Retinal pigment epithelial cell (primary cell): ENCODE measurements at places on chromosomes 12 and 14.

- no peak for DNase-seq
These were observed 132.1 kb upstream of the PDZRN4 start for GRCh38 chr12:41055875-41056577.

- DNase-seq = no peak
These were observed 223.4 kb upstream of the BTG1 start for GRCh38 chr12:92369056-92369455.

GRCh38 chr12:45713078-45713477, 16.4 kb upstream of the ARID2 start:
- DNase-seq = no peak

DNA sequence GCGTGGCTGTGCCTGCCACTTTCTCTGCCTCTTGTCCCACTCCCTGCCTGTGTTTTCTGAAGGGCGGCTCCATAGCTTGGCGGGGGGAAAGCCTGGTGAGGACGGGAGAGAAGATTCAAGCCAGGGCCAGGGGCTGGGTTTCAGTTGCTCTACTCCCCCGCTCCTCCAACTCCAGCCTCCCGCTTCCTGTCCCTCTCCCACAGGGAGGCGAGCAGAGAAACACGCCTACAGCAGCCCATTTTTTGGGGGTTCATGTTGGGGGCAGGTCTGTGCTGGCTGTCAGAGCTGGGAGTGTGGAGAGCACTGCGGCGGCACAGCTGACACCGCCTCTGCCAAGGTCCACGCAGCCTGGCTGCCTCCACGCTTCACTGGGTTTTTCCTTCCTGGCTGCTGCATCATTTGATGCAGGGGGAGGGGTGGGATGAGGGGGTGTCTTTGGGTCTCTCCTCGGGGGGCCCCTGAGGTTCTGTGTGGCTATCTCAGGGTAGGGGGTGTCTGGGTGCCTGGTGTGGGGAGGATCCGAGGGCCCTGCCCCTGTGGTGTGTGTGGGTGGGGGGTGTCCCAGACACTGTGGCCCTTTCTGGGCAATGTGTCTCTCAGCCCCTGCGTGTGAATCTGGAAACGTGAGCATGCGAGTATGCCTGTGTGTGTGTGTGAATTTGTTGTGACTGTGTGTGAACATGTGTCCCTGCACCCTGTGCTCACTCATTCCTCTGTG, 10.7 kb upstream of the KRT80 start:
- no peak for DNase-seq

DNA sequence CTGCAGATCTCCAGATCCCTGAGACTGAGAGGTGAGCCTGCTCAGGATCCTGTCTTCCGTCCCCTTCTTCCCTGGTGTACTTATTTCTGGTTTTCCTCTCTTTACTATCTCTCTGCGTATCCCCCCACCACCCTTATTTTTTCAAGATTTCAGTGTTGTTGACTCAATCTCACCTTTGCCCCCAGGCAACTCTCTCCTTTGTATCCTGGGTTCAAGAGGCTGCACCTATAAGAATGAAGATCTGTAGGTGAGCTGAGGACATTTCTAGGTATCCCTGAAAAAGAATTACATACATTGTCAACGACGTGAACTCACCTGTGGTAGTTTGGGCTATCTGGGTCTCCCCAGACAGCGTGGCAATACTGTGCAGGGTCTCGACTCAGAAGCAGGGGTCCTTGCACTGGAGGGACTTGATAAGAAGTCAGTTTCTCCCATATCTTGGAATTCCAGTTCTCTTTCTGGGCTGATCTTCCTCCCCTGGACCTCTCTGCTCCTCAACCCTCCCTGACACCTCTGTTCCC, 659 bp downstream of the CIROP start:
- no peak for DNase-seq

DNA sequence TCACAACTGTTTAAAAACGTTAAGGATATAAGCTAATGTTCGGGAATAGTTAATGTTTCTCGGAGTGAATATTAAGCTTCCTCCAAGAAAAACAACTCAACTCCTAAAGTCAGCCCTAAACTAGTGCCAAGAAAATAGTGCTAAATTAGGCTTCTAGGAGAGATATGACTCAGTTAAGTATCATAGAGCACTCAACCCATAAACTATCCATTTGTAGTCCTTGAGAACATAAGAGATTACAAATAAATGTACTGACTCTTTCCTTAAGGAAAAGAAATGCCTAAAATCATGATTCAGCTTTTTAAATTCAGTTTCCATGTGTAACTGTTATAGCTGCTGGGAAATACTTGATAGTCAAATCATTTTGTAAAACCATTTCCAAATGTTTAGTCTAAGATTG, 117.1 kb downstream of the HMGA2 start:
- peak; percentile 63 for DNase-seq

- peak; percentile 77 for DNase-seq
These were observed 11.6 kb upstream of the CDH24 start for GRCh38 chr14:23068789-23069412.

GRCh38 chr14:68842298-68842697, 49.4 kb upstream of the ZFP36L1 start:
- DNase-seq = peak; percentile 19

- no peak for DNase-seq
These were observed 46.8 kb upstream of the BEGAIN start for GRCh38 chr14:100634026-100634425.

GRCh38 chr12:48979602-48980388, 1.7 kb downstream of the WNT1 start:
- no peak for DNase-seq

DNA sequence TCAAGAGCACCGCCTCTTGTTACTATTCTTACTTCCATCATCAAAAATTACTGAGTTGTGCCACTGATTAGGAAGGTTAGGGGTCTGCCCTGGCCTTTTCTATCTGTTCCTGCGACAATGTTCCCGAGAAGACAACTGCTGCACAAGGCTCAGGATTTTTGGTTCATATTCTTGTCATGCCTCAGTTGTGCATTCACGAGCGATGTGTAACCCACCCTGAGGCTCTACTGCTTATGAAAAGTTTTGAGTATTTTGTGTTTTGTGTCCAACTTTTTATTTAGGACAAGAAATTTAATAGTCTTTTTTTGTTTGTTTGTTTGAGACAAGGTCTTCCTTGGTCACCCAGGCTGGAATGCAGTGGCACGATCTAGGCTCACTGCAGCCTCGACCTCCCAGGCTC, 23.1 kb upstream of the LGALS3 start:
- DNase-seq = no peak

GRCh38 chr12:1115484-1116231, 124.6 kb downstream of the ERC1 start:
- DNase-seq = no peak

- no peak for DNase-seq
These were observed 8.0 kb upstream of the ANKRD9 start for GRCh38 chr14:102517392-102518062.

DNA sequence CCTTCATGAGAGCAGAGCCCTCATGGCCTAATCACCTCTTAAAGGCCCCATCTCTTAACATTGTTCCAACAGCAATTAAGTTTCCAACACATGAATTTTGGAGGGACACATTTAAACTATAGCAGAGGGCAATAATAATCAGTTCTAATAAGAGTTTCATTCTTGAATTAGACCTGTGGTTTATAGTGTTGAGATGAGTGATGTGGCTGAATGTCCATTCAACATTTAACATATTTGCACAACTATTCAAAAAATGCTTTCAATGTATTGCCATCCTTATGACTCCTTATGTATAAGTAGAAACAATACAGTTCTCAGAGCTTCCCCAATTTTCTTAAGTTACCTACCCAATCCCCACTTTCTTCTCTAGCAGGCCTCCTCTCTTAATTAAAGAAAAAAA, 21.5 kb downstream of the KLHL28 start:
- no peak for DNase-seq

- no peak for DNase-seq
These were observed 480 bp downstream of the PTPN6 start for GRCh38 chr12:6951551-6952120.

GRCh38 chr12:131010396-131011131, 56.9 kb downstream of the ADGRD1 start:
- no peak for DNase-seq

DNA sequence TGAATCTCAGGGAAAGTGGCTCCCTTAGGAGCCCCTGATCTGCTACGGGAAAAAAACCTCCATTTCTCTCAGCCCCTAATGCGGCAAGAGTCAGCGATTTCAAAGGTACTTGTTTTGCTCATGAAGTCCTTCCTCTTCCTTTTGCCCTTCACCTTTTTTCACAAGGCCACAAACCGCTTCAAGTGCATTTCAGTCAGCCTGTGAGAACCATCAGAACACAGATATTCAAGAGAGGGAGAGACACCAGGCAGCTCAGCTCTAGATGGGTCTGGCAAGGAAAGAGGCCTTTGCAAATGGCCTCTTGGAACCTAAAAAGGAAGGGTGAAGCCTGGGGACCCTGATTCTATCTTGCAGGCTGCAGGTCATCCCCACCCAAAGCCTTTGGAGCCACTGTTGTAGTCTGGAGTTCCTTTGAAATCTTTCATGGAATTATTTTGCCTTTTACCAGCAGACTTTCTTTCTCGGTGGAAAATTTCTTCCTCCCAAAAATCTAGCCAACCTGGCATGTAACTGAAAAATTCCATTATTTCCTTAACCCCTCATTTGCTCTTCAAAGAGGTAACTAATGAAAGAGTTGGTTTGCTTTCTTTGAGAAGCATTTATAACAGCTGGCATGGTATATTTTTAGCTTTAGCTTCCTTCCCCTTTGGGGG, 145.0 kb downstream of the SAMD4A start:
- no peak for DNase-seq

- DNase-seq = peak; percentile 91
These were observed 157.5 kb downstream of the TMTC3 start for GRCh38 chr12:88299567-88300101.

DNA sequence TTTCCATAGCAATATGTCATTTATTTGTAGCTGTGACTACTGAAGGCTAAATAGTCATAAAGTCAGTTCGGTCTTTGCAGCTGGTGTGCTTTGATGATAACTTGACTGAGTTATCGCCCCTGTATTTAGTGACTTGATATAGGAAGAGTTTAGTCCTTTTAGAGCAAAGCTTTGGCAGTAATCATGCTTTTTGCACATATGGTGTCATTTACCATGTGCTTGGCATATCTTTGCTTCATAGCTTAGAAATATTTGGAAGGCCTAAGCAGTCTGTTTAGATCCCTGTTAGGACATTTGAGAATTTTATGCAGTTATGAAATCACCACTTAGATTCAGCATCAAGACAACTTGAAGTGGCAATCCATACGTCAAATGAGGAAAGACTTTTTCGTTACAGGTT, 31.6 kb downstream of the POLR3B start:
- no peak for DNase-seq

GRCh38 chr12:116319233-116319897, 41.9 kb upstream of the MED13L start:
- no peak for DNase-seq

- DNase-seq = no peak
These were observed 85.7 kb upstream of the GPR68 start for GRCh38 chr14:91330096-91330696.

- peak; percentile 26 for DNase-seq
These were observed 8.7 kb downstream of the NGDN start for GRCh38 chr14:23478109-23478759.

GRCh38 chr12:92446083-92446460, 256.7 kb upstream of the PLEKHG7 start:
- no peak for DNase-seq

- DNase-seq = no peak
These were observed 20.8 kb downstream of the RAB35 start for GRCh38 chr12:120095736-120096135.

GRCh38 chr12:45315462-45315861, 99.6 kb downstream of the ANO6 start:
- DNase-seq = no peak

- no peak for DNase-seq
These were observed 1108.8 kb upstream of the SEL1L start for GRCh38 chr14:82642425-82642824.

GRCh38 chr14:66120402-66120801, 365.8 kb upstream of the CCDC196 start:
- DNase-seq = no peak

DNA sequence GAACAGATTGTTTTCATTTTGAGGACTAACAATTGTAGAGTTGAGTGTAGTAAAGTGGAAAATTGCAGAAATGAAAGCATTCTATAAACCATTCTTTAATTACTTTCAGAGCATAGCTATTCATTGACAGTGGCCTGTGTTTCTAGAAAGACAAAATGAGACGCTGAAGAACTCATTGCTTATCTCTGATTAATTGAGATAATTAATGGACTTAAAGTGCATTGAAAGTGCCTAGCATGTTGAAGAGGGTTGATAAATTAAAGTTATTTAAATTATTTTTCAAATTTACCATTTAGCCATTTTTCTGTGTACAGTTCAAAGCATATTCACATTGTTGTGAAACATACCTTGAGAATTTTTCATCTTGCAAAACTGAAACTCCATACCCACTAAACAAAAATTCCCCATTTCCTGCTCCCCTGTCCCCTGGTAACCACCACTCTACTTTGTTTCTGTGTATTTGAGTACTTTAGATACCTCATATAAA, 57.4 kb downstream of the DAAM1 start:
- DNase-seq = no peak

- DNase-seq = peak; percentile 2
These were observed 1.5 kb upstream of the SRRM4 start for GRCh38 chr12:118979763-118980406.

DNA sequence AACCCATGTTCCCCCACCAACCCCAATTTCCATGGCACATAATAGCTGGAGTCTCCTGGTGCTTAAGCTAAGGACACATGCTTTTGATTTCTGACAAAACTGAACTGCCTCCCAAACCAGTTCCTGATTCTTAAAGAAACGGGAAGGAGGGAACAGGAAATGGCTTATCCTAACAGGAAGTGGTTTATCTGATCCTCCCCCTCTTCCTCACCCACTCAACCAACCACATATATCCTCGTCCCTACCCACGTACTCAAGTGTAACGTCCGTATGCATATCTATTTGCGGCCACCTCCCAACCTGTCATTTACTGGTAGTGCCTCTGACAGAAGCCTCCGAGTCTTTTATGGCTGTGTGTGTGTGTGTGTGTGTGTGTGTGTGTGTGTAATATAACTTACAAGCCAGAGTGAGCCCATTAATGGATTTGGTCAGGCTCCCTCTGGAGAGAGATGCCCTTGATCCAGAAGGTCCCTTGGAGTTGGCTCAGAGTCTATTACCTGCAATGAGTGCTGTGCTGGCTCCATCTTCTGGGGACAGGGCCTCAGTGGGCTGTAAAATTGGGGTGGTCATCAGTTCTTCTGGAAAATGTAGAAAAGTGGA, 7.7 kb downstream of the DAZAP2 start:
- no peak for DNase-seq
